ENCODE measurements at places on chromosomes 12 and 14. TPM values are rescaled to one million over a fixed set of nuclear protein-coding genes. Genes with fewer than 3 reads are reported as not detected.
A peak's percentile ranks its signal among the peaks of the same experiment; 100 is the strongest.

Gene PPP1R36
- total RNA-seq: 0.54 TPM

- H3K4me3 ChIP-seq: no peak overlapping the region
- H3K27me3 ChIP-seq: no peaks in the 10 kb centered on the region
- no peak for DNase-seq
Observed at GRCh38 chr12:57157588-57158173, 10.3 kb upstream of the LRP1-AS start.

Gene CLEC4D
- total RNA-seq: not detected

DNA sequence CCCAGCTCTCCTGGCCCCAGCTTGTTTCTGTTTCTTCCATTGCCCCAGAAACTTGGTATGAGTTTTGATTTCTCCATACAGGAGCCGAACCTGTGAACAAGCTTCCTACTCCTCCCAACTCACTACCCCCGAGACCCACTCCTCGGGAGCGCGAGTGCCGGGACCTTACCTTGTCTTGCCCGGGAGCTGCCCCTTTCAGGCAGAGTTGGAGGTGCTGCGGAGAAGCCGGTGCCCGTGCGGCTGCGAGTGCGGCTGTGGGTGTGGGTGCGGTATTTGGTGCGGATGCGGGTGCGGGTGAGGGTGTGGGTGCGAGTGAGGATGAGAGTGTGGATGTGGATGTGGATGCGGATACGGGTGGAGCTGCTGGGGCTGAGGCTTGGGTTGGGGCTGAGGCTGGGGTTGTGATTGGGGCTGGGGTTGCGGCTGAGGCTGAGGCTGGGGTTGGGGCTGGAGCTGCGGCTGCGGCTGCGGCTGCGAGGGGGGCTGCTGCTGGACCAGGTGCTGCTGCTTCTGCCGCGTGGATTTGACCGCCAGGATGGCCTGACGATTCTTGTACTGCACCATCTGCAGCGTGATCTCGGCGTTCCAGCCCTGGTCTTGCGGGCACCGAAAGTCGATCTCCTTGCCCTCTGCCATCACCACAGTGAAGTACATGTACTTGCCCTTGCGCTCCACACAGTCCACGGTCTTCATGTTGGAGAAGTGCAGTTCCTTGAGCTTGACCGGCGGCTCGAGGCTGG is 1.1 kb downstream of the PHLDA1 start:
- H3K4me3 ChIP-seq: peak overlapping the region; percentile 73
- H3K27ac ChIP-seq: peak overlapping the region; percentile 97
- H3K36me3 ChIP-seq: no peaks in the 10 kb centered on the region
- peak; percentile 87 for DNase-seq
- H3K4me1 ChIP-seq: peaks cover 35% of the 10 kb centered on the region

DNA sequence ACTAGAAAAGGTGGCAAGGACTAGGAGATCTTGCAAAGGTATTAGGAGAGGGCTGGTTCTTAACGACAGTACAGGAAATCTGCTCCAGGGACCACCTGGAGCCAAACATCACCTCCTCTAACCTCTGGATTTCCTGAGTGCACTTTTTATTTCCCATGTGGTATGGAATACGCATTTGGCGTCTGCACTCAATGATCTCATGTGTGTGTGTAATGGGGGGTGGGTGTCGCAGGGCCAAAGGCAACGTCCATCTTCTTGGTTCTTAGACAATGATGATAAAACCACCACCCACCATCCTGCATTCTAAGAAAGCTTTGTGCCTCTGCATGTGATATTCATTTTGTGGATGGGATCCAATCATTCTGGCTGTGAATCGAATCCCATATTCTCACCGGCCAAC is 68.8 kb downstream of the CLMN start:
- no peak for DNase-seq
- H3K36me3 ChIP-seq: no peaks in the 10 kb centered on the region
- no peaks in the 10 kb centered on the region for H3K27me3 ChIP-seq
- H3K4me3 ChIP-seq: no peak overlapping the region
- H3K27ac ChIP-seq: no peak overlapping the region
- H3K4me1 ChIP-seq: peaks cover 10% of the 10 kb centered on the region

DNA sequence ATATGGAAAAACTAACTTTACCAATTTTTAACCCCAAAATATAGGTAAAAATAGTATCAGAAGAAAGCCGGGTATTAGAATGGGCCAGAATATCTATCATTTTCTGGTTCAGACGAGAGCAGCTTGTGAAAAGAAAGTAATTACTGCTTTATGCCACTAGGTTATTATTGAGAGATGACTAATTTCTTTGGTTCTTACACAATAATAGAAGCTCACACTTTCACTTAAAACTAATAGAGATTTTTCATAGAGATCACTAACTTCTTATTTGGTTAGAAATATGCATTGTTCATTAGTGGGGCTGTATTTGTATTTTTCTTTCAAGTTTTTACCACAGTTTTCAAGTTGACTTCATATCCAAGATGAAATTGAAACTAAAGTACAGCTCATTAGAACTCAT is 1241.2 kb upstream of the FLRT2 start:
- DNase-seq: no peak
- H3K4me3 ChIP-seq: no peak overlapping the region
- no peaks in the 10 kb centered on the region for H3K36me3 ChIP-seq
- no peak overlapping the region for H3K27ac ChIP-seq
- no peaks in the 10 kb centered on the region for H3K4me1 ChIP-seq

DNA sequence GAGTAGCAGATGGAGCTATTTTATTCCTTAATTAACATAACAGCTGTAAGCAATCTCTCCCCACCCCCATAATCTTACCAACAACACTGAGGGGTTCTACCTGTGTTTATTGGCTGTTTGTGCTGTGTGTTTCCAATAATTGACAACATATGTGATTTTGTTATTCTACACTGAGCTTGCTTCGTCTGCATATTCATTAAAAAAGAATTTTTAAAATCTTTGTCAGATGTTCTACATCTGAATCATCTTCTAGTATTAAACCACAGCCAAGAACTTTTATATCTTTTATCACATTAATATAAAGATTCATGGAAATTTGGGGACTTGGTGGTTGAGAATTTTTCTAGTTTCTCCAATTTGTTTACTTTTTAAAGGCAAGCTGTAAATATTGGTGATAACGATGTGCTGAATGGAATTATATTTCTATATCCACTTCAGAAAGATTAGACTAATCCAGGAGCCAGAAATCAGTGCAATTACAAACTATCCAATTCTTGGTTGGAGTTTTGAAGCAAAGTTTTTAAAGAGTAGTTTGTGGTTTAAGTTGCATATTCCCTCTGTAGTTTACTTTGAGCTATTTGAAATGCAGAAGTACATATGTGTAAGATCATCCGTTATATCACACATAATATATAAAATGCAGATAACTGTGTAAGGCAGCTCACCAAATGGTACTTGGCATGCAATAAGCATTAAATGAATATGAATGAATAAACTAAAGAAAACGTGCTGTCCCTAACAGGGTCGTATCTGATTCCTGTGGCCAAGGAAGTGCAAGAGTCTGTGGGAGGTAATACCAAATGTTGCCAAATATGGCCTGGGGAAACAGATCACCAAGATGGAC is 206.9 kb downstream of the PELI2 start:
- H3K4me1 ChIP-seq: no peaks in the 10 kb centered on the region
- no peak overlapping the region for H3K27ac ChIP-seq
- no peaks in the 10 kb centered on the region for H3K36me3 ChIP-seq
- no peak for DNase-seq

DNA sequence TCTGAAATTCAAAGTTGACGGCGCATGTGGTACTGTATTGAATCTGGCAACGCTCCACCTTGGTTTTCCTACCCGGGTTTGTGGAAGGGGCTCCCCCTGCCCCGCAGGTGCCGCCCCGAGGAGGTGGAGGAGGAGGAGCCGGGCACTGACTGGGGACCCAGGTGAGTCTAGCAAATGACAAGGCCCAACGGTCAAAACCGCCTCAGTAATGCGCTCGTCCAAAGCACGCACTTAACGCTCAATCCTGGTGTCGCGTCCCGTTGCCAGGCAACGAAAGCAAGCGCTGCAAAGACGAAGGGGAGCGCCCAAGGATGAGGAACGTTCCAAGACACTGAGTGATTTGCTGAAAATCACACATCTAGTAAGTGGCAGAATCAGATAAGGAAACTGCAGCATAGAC is 24.0 kb upstream of the CLEC4E start:
- no peak overlapping the region for H3K27ac ChIP-seq
- H3K27me3 ChIP-seq: no peaks in the 10 kb centered on the region
- H3K36me3 ChIP-seq: no peaks in the 10 kb centered on the region
- DNase-seq: peak; percentile 37
- H3K4me3 ChIP-seq: no peak overlapping the region

Gene PTGR2
- 4.7 TPM for total RNA-seq

Gene FGF23
- not detected for total RNA-seq

Gene PLEKHH1
- total RNA-seq: 25.1 TPM

DNA sequence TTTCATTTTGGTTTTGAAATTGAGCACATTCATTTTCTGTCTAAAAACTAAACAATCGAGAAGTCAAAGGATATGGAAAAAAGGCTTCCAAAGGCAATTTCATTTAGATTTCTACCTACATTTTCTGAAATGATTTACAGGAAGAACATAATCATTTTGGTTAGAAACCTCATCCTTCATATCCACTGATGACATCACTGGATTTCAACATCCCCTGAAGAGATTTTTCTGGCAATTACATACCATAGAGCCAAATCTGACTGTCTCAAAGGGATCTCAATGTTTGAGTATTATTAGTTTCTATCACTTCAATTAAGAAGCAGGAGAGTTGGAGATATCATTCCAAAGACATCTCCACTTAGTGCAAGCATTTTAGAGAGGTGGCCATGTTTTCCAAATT is 137.8 kb downstream of the TTC7B start:
- no peaks in the 10 kb centered on the region for H3K27me3 ChIP-seq
- no peaks in the 10 kb centered on the region for H3K36me3 ChIP-seq
- no peak for DNase-seq

Gene LGR5
- total RNA-seq: not detected

DNA sequence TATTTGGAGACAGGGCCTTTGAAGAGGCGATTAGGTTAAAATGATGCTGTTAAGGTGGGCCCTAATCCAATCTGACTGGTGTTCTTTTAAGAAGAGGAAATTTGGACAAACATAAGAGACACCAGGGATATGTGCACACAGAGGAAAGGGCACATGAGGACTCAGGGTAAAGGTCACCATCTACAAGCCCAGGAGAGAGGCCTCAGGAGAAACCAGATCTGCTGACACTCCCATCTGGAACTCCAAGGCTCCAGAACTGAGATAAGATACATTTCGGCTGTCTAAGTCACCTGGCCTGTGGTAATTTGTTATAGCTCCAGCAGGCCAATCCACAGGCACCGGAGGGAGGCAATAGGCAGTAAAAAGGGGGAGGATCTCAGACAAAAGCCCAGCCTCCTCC is 48.6 kb downstream of the KICS2 start:
- no peaks in the 10 kb centered on the region for H3K36me3 ChIP-seq
- no peak overlapping the region for H3K27ac ChIP-seq
- no peaks in the 10 kb centered on the region for H3K4me1 ChIP-seq
- no peak overlapping the region for H3K4me3 ChIP-seq

Gene OLR1
- 51.2 TPM for total RNA-seq

Gene BTG1
- 177 TPM for total RNA-seq

Gene LRRC10
- total RNA-seq: not detected

DNA sequence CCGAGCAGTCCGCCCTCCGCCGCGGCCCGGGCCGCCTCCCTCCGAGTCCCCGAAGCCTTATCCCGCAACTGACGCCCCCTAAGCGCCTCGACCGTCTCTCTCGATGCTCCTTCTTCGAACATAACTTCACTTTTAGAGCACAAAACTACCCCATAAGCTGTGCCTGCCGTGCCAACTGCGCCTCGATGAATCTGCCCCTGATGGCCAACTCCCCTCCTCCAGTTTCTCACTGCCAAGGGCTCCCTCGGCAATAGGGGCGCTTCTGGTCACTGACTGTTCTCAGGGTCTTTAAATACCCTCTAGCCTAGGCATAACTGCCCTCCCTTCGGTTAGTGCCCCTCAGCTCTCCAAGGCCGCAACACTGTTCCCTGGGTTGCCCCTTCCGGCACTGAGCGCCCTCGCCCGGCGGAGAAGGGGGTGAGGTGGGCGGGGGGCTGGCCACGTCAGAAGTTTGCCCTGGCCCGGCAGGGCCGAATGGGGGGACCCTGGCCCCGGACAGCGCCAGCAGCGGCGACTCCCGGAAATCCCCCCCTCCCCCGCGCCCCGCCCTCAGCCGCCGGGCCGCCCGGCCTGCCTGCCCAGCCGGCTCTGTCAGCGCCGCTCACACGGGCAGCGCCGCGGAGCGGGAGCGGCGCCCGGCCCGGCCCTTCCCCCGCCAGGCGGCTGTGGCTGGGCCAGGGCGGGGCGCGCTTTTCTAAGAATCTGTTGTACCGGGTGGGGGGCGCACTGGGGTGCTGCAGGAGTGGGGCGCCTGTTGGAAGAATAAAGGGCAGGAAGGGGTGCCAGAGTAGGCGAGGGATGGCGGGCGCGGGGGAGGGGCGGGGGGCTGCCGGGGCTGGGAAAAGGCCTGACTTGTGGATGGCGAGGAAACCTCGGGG is 10.6 kb downstream of the RARG start:
- H3K27me3 ChIP-seq: no peaks in the 10 kb centered on the region
- DNase-seq: peak; percentile 80
- no peaks in the 10 kb centered on the region for H3K36me3 ChIP-seq
- H3K27ac ChIP-seq: peak overlapping the region; percentile 100

- H3K36me3 ChIP-seq: no peaks in the 10 kb centered on the region
- H3K4me1 ChIP-seq: no peaks in the 10 kb centered on the region
- DNase-seq: no peak
Observed at GRCh38 chr12:19171731-19172130, 42.2 kb downstream of the PLEKHA5 start.

DNA sequence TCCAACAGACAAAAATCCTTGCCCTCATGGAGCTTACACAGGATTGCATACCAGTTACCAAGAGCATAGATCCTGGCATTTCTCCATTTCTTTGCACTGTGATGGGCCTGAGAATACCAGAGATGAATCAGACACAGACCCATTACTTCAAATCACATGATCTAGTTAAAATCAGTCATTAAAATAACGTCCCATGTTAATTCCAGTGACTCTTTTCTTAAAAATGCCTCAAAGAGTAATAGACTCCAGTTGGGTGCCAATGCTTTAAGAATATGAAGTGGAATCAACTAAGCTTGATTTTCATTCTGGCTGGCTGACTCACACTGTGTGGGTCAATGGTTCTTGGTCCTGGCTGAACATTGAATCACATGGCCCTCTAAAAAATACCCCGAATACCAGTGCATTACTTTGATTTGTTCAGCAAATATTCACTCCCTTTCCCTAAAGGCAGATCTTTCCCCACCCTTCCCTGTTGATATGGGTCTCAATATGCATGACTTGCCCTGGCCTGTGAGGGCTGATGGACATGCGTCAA is 11.0 kb downstream of the ASB2 start:
- no peak overlapping the region for H3K4me3 ChIP-seq
- H3K27ac ChIP-seq: no peak overlapping the region
- no peaks in the 10 kb centered on the region for H3K27me3 ChIP-seq
- no peaks in the 10 kb centered on the region for H3K36me3 ChIP-seq

Gene MORN3
- 1.4 TPM for total RNA-seq

Gene GUCY2C
- total RNA-seq: not detected
